SHP77 (cell line): ENCODE measurements at places on chromosomes 11 and 22.

- no peak for DNase-seq
Observed at GRCh38 chr11:5992150-5992549, 5.4 kb upstream of the OR52L1 start.

DNA sequence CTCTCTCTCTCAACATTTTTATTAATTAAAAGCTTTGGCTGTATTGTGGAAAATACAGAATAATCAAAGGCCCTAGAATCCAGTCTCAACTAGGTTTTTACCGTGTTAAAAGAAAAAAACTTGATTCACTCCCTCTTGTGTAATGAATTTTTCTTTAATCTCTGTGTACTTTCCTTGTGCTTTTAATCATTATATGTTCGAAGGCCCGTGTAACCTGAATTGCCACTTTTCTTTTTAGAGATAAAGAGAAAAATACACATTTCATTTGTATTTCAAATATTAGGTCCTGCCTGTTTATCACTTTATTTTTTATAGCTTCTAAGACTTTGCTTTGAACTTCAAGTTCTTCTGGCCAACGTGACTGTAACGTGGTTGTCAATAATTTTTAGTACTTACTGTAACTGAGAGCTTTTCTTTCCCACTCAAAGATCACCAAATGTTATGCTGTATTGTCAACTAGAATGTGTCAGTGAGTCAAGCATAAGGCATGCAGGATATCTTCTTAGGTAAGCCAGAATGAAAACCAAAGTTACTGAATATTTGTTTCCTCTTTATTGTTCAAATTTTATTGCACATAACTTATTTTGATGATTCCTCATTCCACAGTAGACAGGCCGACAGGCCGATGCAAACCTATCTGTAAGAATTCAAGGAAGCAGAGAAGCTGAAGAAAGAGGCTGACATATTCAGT lies 23.3 kb upstream of the FAR1 start:
- DNase-seq: no peak

DNA sequence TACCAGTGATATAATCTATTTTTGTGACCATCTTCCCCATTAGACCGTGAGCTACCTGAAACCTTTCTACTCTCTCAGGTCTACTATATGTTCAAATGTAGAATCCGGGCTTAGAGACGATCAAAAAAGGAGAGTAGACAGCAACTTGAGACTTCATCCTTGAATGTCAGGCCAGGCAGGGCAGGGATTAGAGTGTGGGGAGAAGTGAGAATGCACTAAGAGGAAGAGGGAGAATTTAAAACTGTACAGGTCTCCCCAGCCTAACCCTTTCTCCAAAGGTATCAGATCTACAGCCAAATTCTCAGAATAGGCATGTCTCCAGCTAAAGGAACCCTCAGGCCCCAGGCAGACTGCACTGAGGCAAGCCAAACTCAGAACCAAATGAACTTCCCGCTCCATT lies 935 bp downstream of the LAMTOR1 start:
- no peak for DNase-seq

GRCh38 chr22:29690476-29690875 lies 29.3 kb upstream of the CABP7 start:
- no peak for DNase-seq

DNA sequence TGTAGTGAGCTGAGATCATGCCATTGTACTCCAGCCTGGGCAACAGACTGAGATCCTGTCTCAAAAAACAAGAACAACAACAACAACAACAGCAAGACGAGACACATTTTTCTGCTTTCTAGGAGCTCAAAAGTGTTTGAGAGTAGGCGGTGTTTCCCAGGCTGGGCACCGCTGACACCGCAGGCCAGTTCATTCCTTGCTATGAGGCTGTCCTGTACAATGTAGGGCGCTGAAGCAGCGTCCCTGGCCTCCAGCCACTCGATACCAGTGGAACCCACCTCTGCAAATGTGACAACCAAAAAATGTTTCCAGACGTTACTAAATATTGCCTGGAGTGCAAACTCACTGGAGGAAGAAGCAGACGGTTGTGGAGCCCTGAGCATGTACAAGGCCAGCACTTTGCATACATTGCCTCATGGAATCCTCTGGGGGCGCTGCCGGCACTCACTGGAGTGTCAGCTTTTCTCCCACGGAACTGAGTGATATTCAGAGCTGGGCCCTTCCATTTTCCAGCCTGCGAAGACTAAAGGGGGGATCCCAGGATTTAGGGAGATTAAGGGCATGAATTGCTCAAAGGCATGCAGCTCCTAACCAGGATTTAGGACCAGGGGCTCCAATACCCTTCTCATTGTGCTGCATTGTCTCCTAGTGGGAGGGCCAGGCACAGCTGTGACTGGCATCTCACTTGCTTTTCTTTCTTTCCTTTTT lies 5.8 kb upstream of the MIEF1 start:
- DNase-seq: peak; percentile 87

DNA sequence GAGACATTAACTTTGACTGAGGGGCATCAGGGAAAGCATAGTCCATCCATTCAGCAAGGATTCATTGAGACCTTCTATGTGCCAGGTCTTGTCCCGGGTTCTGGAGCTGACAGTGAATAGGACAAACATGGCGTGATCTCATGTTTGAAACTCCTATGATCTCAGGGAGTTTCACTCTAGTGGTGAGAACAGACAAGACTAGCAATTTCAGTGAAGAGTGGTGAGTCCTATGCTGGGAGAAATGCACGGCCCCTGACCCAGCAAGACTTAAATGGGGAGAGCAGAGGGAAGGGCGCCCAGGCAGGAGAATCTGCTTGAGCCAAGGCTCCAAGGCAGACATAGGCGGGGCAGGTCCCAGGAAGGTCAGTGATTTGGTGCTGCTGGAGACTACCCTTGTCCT lies 155.7 kb downstream of the CEP164 start:
- no peak for DNase-seq

DNA sequence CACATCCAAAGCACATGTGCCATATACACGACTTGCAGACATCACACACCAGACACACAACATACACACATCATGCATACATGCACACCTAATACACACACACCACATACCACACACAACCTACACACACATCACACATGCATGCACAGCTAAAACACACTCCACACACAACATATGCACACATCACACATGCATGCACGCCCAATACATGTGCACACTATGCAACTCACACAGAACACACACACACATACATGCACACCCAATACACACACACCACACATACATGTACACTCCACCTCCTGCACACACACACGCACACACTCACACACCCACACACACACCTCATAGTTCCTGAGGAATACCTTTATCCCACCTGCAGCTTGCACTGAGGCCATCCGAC lies 436.0 kb downstream of the MIAT start:
- no peak for DNase-seq

- no peak for DNase-seq
Observed at GRCh38 chr22:22903355-22903777, 15.8 kb downstream of the IGLL5 start.

- DNase-seq: no peak
Observed at GRCh38 chr11:86718521-86718920, 46.1 kb upstream of the ME3 start.

DNA sequence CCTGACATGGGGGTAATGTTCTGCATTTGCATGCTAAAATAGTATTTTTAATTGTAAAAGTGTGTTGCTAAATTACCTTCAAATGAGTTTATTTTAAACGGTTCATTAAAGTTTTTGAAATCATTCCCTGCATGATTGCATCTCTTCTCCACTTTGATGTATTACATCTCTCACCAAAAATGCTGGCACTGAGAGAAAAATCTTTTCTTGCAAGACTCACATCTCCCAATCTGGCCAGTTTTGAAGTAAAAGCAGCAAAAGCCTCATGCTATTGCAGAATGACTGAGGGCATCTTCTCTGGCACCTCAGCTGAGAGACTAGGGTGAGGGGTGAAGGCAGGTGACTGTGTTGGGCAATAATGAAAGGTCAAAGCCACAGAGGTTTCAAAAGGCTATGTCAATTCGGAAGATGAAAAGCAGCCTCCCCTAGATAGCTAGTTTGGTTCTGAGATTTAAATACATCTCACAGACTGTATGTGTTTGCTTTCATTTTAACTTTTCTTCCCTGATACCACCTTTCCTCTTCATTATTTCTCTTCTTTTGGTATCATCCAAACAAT lies 292.2 kb upstream of the RAG2 start:
- no peak for DNase-seq
